ENCODE measurements at places on chromosomes 12 and 14.

GRCh38 chr14:89194376-89194775 is 222.7 kb downstream of the FOXN3 start:
- DNase-seq = no peak

DNA sequence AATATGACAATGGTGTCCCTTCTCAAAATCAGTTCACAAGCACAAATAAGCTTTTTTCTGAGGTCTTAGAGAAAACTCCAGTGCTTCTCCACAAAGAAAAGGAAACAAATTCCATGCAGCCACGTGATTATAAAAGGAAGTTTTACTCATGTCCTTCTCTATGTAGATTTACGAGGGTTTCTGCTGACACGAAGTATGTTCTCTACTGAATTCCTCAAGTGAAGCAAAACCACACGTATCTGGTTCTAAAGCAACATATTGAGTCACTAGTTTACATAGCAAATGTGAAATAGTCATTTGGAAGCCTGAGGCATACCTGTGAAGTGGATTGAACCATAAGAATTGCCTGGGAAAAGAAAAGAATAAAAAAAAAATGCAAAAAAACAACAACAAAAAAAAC is 31.9 kb downstream of the BMP4 start:
- DNase-seq = no peak

GRCh38 chr12:65892841-65893251 is 68.6 kb downstream of the HMGA2 start:
- DNase-seq = no peak

- no peak for DNase-seq
These were observed 208.8 kb downstream of the EPS8 start for GRCh38 chr12:15580431-15580830.

- DNase-seq = no peak
These were observed 32.4 kb downstream of the FERMT2 start for GRCh38 chr14:52918486-52918885.

- no peak for DNase-seq
These were observed 463.4 kb downstream of the TMEM121 start for GRCh38 chr14:105989566-105990302.

GRCh38 chr14:53743371-53743770 is 213.3 kb downstream of the BMP4 start:
- no peak for DNase-seq

- DNase-seq = no peak
These were observed 185.1 kb downstream of the GRIP1 start for GRCh38 chr12:66493819-66494218.

- DNase-seq = no peak
These were observed 1122.4 kb upstream of the USP15 start for GRCh38 chr12:61137677-61138414.

DNA sequence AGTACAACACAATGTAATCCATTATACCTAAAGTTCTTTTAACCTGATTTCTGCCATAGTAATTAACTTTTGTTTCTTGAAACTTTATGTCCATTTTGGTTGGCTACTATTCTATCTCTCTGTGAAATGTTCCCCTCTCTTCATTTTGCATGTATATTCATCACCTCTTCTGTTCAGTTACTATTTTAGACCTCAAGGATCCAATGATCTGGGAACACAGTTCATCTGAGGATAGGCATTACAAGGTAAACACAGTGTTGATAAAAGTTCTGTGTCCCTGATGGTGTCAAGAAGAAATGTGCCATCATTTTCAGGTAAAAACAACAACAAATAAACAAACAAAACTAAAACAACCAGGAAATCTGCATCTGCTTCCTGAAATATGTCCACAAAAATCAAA is 102.2 kb upstream of the IFNG-AS1 start:
- DNase-seq = no peak
